ENCODE measurements at places on chromosomes 7 and 10.

- no peak for DNase-seq
Observed at GRCh38 chr7:26694141-26694540, 170.2 kb downstream of the SKAP2 start.

DNA sequence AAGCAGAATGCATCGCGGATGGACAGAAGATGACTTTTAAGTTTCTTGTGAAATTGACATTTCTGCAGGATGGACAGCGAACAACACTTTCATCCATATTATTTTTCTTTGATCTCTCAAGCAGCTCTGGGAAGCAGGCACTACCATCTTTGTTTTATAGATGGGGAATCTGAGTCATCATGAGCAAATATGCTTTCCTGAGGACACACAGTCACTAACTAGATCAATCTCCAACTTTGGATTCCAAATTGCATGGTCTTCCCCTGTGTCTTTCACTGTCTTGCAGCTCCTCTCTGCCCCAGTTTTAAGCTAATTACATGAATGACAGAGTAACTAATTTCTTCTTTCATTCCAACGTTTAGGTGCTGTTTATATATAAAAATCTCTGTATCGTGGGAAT lies 201.5 kb downstream of the ADAM12 start:
- no peak for DNase-seq

GRCh38 chr7:131803816-131804215 lies 247.4 kb upstream of the PODXL start:
- DNase-seq, result no peak

DNA sequence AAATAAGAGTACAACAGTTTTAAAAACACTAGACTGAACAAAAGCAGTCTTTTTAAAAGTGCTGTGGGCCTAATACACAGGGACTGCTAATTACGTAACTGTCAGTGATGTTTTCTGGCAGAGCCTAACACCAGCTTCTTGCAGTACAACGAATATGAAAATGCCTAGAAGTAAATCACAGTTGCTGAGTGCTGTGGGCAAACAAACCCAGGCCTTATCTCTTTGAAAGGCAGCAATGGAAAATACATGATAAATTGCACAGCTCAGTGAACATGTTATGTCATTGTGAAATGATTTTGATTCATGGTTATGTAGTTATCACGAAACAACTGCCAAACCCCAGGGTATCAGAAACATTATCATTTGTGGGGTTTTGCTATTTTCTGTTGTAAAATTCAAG lies 428.4 kb downstream of the GFRA1 start:
- DNase-seq, result no peak

DNA sequence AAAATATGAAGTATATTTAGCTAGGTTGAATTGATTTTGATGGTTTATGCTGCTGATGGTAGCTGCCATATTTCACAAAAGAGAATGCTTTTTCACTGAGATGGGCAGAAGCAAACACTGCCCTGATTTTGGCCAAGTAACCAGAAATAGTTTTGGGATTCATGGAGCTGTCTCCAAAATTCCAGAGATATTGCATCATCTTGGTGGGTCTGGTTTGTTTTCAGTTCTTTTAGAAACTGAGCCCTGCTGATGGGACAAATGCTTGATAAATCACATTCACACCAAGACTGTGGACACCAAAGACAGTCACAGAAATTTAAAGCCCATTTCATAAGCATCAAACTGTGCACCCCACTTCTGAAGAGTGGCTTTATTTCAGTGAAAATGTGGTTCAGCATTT lies 140.5 kb downstream of the BICC1 start:
- DNase-seq, result no peak

DNA sequence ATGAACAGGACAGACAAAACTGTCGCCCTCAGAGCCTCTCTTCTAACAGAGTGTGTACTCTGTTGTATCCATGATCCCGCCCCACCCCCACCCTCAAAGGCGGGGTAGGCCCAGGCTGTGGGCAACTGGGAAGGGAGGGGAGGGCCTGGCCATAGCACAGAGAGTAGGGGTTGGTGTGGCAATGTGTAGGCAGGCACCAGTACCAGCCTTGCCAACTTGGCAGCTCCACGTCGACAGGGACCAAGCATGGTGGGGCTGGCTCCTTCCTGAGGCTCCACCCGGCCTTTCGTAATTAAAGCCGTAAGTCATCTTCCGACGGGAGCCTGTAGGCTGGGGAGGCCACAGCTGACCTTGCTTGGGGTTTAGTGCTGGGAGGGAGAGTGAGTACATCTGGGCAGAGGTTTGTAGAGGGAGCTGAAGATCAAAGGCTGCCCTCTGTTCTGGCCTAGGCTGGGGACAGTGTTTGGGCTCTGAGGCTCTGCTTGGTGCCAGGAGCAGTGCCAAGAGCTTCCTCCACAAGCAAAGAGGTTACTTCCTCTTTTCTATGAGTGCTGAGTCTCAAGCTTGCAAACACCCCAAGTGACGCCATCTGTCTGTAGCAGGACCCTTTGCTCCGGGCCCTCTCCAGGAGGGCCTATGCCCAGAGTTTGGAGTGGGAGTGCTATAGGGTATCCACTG lies 121.6 kb downstream of the C10orf105 start:
- DNase-seq, result no peak

DNA sequence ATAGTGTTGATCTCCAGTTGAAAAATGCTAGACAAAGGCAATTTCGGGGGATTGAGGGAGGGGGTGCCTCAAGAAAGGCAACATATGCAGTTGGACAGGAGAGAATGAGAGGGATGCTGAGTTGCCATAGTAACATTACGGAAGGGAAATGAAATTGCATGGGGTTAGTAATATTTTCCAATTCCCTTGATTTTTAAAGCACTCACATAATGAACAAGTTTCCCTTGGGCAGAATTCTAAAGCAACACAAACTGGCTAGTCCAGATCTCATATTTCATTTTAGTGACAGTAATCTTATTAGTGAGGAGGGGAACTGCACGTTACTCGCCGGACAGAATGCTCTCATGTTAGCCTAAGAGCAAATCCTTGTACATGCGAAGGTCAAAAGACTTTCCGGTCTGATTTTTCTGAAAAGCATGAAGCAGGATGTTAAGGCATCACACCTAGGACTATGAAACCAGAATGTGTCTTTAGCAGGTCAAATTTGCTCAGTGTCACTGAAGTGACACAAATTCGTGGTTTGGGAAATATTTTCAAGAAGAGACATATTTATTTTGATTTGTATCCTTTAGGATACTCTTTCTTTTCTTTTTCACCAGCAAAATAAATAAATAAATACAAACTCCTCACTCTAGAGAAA lies 165.5 kb downstream of the ANK3 start:
- no peak for DNase-seq

- DNase-seq, result no peak
Observed at GRCh38 chr7:114929570-114929969, 7.7 kb downstream of the MDFIC start.

DNA sequence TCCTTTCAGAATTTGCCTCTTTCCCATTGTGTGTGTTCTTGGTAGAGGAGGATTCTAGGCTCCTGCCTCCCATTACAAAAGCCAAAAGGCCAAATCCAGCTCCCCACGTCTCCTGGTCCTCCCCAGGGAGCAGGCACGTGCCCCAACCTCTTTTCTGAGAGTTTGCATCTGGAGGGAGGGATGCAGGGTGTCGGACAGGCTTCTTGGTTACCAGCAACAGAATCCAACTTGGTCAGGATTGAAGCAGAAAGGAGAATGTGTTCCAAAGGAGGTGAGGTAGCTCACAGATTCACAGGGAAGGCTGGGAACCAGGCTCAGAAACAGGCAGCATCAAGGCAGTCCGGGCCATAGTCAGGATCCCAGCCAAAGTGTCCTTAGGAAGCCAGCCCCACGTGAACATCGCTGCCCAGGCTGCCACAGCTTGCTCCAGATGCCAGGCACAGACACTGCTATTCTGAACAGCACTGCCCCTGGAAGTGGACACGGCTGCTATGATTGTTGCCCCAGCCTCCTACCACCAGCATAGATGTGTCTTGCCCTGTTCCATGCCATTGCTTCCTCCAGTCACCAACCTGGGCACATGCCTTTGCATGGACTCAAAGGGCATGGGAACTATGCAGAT lies 264.2 kb upstream of the ZMIZ1 start:
- no peak for DNase-seq

GRCh38 chr10:90420637-90421318 lies 437.1 kb downstream of the HTR7 start:
- no peak for DNase-seq

- no peak for DNase-seq
Observed at GRCh38 chr7:137687556-137688265, 159.1 kb downstream of the DGKI start.

DNA sequence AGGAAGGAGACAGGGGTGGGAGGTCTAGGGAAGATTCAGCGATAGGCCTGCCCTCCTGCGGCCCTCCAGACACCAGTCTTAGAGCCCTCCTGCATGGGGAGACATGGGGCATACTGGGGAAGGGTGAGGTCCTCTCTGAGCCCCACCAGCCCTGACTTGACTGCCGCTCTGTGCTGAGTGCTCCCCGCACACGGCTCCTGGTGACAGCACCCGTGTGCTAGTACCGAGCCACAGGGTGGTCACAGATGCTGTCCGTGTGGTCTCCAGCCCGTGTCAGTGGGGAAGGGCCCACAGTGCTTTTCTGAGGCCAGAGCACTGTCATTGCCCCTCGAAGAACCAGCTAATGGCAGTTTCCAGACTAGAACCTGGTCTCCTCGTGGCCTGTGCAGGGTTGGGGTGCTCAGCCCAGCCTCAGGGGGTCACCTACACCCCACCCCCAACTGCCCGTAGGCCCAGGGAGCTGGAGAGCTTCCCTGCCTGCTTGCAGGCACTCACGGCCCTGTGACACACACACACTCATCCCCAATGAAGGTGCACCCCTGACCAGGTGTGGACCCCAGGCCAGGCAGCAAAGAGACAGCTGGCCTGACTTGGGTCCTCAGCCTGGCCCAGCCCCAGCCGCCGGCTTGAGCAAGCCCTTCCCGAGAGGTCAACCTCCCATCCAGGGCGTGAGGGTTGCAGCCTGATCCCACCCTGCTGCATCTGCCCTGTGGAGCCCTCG lies 86.0 kb upstream of the RET start:
- no peak for DNase-seq

GRCh38 chr7:70799841-70800405 lies 332.0 kb upstream of the GALNT17 start:
- DNase-seq, result no peak
